ENCODE measurements at places on chromosomes 3 and 15.

GRCh38 chr3:4045756-4046155 is 246.5 kb downstream of the LRRN1 start:
- DNase-seq = no peak

DNA sequence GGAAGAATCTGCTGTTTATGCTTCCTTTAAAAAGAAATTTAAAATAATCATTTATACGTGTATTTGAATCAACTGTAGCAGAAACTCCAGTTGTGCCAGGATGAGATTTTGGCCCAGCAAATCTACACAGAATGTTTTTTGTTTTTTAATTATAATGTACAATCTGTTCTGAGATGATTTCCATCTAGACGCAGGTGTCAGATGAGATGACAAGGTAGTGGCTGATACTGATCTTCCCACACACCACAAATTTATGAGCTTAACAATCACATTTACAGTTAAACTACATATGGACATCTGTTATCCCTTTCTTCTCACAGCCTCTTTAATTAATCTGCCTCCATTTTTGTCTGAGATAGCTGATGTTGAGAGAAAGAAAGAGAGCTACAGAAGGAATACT is 23.6 kb downstream of the DCLK3 start:
- DNase-seq = no peak

DNA sequence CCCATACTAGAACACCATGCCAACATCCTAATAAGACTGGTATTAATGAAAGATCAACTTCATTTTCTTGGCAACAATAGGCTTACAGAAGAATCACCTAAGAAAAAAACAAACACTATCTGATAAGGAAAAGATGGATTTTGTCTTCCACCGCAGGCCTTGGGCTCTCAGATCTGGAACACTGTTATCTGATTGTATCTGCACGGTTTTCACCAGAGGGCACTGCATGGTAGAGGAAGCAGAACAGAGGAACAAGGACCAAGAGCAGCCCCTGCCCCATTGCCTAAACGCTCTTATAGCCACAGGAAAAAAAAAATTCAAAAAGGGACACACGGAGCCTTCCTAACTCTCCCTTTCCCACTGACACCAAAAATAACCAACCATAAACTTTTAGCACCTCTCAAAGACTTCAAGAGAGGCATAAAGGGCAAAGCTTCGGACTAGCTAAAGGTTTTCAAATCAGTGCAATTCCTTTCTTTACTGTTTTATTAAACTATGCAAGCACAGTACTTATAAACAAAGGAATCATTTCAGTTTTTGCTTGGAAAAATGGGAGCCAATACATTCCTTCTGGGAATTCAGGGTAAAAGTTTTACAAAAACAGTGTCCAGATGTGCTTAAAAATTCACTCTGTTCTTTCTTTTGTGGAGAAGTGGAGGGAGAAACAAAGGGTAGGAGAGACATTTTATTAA is 23.3 kb downstream of the IL17RD start:
- no peak for DNase-seq

DNA sequence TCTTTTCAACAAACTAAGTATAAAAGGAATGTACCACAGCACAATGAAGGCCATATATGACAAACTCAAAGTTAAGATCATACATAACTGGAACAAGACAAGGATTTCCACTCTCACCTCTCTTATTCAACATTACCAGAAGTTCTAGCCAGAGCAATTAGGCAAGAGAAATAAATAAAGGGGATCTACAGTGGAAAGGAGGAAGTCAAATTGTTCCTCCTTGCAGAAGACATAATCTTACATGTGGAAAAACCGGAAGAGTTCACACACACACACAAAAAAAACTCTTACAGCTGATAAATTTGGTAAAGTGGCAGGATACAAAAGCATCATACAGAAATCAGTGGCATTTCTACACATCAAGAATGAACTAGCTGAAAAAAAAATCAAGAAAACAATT is 277.9 kb downstream of the MCTP2 start:
- no peak for DNase-seq

DNA sequence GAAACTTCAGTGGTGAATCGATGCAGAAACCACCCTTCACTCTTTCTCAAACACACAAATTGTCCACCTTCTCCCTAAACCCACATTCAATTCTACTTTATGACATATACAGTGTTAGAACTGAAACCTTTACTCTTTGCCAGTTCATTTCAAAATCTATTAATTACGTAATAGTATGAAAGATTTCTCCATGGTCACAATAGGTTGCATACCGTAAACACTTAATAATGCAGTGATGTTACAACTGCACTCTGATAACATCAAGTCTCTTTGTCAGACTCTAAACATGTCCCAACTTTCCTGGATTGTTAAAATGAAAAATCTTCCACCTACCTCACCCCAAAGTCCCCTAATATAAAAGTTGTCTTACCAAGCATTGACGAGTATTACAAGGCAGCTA is 111.8 kb upstream of the PROK2 start:
- no peak for DNase-seq

GRCh38 chr3:29889215-29889614 is 608.3 kb downstream of the RBMS3 start:
- no peak for DNase-seq

- DNase-seq = peak; percentile 3
These were observed 461 bp downstream of the SECISBP2L start for GRCh38 chr15:49045751-49046219.

- no peak for DNase-seq
These were observed 17.6 kb downstream of the RSL24D1 start for GRCh38 chr15:55179141-55179540.

GRCh38 chr3:139016430-139017048 is 4.2 kb downstream of the PRR23B start:
- DNase-seq = no peak

- no peak for DNase-seq
These were observed 45.6 kb downstream of the CPN2 start for GRCh38 chr3:194305356-194306108.

DNA sequence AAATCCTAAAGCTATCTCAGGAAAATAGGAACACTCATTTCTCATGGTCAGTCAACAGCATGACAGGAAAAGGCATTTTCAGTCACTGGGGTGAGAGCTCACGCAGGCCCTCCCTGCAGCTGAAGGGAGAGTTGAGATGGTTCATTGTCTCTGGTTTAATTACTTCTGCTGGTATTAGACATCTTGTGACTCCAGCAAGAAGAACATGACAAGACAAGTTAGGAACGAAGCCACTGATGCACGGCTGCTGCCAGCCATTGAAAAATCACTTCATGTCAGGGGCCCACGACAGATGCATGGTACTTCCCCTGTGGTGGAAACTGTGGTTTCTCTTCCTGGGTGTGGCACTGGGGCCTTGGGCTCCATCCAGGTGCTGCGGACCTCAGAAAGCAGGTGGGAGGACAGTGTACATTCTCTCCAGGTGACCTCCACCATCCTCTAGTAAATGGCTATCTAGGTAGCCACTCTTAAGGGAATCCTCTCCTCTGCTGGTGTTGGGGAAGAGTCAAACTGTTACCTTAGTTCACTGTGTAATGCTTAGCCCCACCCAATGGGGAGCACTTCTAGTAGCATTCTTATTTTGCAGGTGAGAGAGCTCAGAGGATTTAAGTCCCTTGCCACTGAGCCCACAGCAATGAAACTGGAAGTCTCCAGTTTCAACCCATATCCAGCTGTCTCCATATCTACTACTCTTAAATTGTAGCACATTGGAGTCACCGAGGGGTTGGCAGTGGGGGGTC is 274.2 kb downstream of the LRTM1 start:
- no peak for DNase-seq

GRCh38 chr3:149152420-149152819 is 23.0 kb downstream of the HPS3 start:
- DNase-seq = no peak

GRCh38 chr3:119494597-119494996 is 3.8 kb upstream of the TIMMDC1 start:
- DNase-seq = no peak

- DNase-seq = no peak
These were observed 908.6 kb downstream of the NTRK3 start for GRCh38 chr15:87347806-87348515.

- DNase-seq = no peak
These were observed 60.4 kb downstream of the LYZL4 start for GRCh38 chr3:42349765-42350594.

DNA sequence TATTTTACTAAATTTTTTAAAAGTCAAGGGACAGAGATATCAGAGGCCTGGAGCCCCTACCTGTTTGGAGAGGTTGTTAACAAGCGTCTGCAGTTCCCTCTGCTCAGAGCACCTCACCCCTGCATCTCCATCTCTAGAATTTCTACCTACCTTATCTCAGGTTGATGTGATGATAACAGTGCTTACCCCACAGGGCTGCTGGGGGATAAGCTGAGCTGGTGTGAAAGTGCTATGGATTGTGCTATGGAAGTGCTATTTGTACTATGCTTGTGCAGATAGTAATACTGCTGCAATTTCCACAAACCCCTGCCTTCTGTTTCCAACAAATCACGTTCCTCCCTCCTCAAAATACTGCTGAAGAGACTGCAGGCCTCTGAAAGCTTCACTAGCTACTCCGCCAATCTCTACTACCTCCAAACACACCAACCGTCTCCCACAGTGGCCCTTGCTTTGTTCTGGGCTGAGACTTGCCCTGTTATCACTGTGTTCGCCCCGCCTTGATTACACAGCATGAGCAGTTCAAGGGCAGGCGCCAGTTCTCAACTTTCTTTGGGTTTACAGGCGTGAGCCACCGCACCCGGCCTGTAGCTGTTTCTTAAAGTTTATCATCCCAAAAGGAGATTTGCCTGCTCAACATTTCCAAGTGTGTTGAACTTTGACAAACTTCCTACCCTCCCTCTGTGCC is 28.4 kb upstream of the PARL start:
- DNase-seq = no peak

- DNase-seq = no peak
These were observed 5.4 kb downstream of the STOML1 start for GRCh38 chr15:73986776-73987056.

- DNase-seq = no peak
These were observed 58.8 kb downstream of the CPN2 start for GRCh38 chr3:194292331-194292730.

GRCh38 chr3:161560008-161560637 is 63.5 kb downstream of the OTOL1 start:
- peak; percentile 60 for DNase-seq

- no peak for DNase-seq
These were observed 121.2 kb upstream of the NR2F2 start for GRCh38 chr15:96209285-96209735.

GRCh38 chr3:134486577-134487041 is 752 bp downstream of the CEP63 start:
- peak; percentile 66 for DNase-seq

DNA sequence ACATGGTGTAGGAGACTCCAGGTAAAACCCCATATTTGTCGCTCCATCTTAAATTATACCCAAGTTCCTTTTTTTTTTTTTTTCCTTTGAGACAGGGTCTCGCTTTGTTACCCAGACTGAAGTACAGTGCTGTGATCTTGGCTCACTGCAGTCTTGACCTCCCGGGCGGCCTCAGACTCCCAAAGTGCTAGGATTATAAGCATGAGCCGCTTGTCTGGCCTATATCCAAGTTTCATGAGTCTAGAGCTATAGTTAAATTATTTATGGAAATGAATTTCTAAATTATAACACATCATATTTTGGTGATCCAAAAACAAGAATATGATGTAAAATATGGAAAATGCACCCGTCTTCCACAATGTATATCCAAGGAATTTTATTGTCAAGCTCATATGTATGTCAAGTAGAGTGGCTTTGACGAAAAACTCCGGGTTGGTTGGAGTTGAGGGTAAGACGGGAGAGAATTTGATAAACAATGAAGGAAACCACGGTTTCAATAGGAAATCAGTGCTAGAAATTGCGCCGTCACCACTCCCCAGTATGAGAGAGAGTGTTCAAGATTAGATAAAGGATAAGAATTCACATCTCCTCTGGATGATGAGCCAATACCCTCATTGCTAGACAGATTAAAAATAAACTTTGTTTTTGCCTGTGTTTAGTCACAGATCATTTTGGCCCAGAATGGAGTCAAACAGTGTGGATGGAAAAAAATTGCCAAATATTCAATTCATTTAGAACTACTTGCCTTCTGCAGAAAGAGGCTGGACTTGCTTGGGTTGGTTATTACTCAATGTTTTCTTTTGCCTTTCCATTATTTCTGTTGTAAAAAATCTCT is 209.2 kb upstream of the NR2F2 start:
- DNase-seq = no peak

DNA sequence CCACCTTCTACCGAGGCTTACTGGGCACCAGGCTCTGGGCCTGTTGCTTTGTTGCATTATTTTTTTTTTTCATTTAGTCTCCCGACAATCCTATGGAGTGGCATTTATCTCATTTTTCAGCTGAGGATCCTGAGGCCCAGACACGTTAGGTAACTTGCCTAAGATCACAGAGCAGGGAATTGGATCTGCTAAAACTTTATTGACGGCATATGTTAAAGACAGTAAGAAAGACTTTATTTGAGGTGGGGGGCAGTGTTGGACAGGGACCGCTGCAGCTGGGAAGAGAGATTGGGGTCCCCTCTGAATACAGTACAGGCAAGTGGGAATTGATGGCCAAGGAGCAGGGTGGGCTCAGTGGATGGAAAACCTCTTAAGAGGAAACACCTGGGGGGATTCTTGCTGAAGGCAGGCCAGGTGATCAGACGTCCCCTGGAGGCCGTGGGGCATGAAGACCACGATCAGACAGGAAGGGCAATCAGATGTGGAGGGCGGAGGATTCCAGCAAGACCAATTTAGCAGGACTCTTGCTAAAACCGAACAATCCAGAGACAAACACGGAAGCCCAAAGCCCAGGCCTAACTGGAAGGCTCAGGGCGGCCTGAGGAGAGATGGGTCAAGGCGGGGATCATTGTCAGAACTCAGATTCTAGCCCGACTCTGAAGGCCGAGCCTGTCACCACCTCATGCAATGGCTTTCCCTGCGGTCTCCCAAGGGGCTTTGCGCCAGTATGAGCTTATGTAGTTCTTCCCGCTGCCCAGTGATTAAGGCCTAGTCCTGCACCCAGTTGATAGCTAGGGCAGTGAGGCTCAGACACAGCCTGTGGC is 53.7 kb downstream of the RGMA start:
- no peak for DNase-seq

- no peak for DNase-seq
These were observed 226.8 kb upstream of the BHLHE40 start for GRCh38 chr3:4752201-4753072.

GRCh38 chr3:120299403-120299802 is 14.4 kb upstream of the GPR156 start:
- DNase-seq = no peak
